Mammary microvascular endothelial cell (primary cell): ENCODE measurements at places on chromosomes 7 and 10. TPM values are rescaled to one million over a fixed set of nuclear protein-coding genes. Genes with fewer than 3 reads are reported as not detected.

Gene PDK4
- 1.8 and 2.1 TPM in 2 replicates for total RNA-seq

Gene NKX2-3
- not detected in 2 replicates for total RNA-seq

Gene BMPER
- not detected in 2 replicates for total RNA-seq

Gene ASAH2
- total RNA-seq = 0.64 and 1.00 TPM in 2 replicates

Gene LRMDA
- 8.8 and 13.7 TPM in 2 replicates for total RNA-seq

Gene NKX1-2
- total RNA-seq = not detected in 2 replicates

Gene MACC1
- total RNA-seq = not detected in 2 replicates

Gene SPDYE1
- not detected in 2 replicates for total RNA-seq

Gene PRR15
- 0.30 TPM in 1 of 2 replicates, not detected in the other for total RNA-seq

Gene CCDC3
- 1.6 and 2.4 TPM in 2 replicates for total RNA-seq

Gene CDC14C
- total RNA-seq = not detected in 2 replicates

Gene CYP17A1
- not detected in 2 replicates for total RNA-seq

Gene PPP1R9A
- total RNA-seq = 0.74 and 1.5 TPM in 2 replicates

Gene TAC1
- total RNA-seq = not detected in 2 replicates

Gene ADCYAP1R1
- not detected in 2 replicates for total RNA-seq

Gene ICA1
- total RNA-seq = 10.9 and 11.1 TPM in 2 replicates

Gene CALML3
- total RNA-seq = not detected in 2 replicates

Gene CCL24
- not detected in 2 replicates for total RNA-seq

Gene NCF1
- total RNA-seq = 0.40 TPM in 1 of 2 replicates, not detected in the other

Gene RABGEF1
- total RNA-seq = 11.7 and 15.1 TPM in 2 replicates

Gene SP8
- total RNA-seq = not detected in 2 replicates

Gene FUOM
- 15.0 and 25.6 TPM in 2 replicates for total RNA-seq

Gene ENTPD7
- 11.1 and 11.6 TPM in 2 replicates for total RNA-seq

Gene GIMAP7
- total RNA-seq = 20.4 and 26.2 TPM in 2 replicates

Gene INMT
- total RNA-seq = 0.27 and 0.64 TPM in 2 replicates

Gene PITX3
- total RNA-seq = not detected in 2 replicates

Gene CDH23
- not detected in 2 replicates for total RNA-seq

Gene ZMYND11
- 31.9 and 37.8 TPM in 2 replicates for total RNA-seq

Gene DCLRE1A
- 4.2 and 5.5 TPM in 2 replicates for total RNA-seq

Gene NDUFB8
- total RNA-seq = 220 and 254 TPM in 2 replicates

Gene AKR1D1
- total RNA-seq = not detected in 2 replicates

Gene PCLO
- 0.33 and 0.34 TPM in 2 replicates for total RNA-seq

Gene TRIM50
- total RNA-seq = not detected in 2 replicates

Gene PLEKHS1
- not detected in 2 replicates for total RNA-seq

Gene SGMS1
- total RNA-seq = 62.9 and 67.7 TPM in 2 replicates

Gene ZSCAN21
- 6.1 and 8.3 TPM in 2 replicates for total RNA-seq

Gene CPA4
- total RNA-seq = 1.1 TPM in 1 of 2 replicates, not detected in the other

Gene SH2D4B
- total RNA-seq = not detected in 2 replicates

Gene ZNF783
- total RNA-seq = 5.1 and 6.2 TPM in 2 replicates

Gene TUBB8
- 0.13 TPM in 1 of 2 replicates, not detected in the other for total RNA-seq

Gene AOC1
- total RNA-seq = not detected in 2 replicates

Gene CCDC146
- total RNA-seq = 0.39 and 0.53 TPM in 2 replicates

Gene CELF2
- total RNA-seq = 13.1 and 15.6 TPM in 2 replicates

Gene KNDC1
- 0.13 TPM in 1 of 2 replicates, not detected in the other for total RNA-seq

Gene SPDYE2B
- not detected in 2 replicates for total RNA-seq

Gene CC2D2B
- total RNA-seq = not detected in 2 replicates

Gene OR6V1
- total RNA-seq = not detected in 2 replicates

Gene CCL26
- not detected in 2 replicates for total RNA-seq

Gene TEX36
- not detected in 2 replicates for total RNA-seq

Gene AGR2
- not detected in 2 replicates for total RNA-seq

Gene ZCWPW1
- 0.60 and 0.98 TPM in 2 replicates for total RNA-seq

Gene HTR7
- not detected in 2 replicates for total RNA-seq
